ENCODE measurements at places on chromosomes 2 and 18. TPM values are rescaled to one million over a fixed set of nuclear protein-coding genes. Genes with fewer than 3 reads are reported as not detected.

PDE11A gene
- total RNA-seq, result not detected

SLC25A52 gene
- total RNA-seq, result not detected

CDC42EP3 gene
- total RNA-seq, result 60.9 TPM

MALL gene
- not detected for total RNA-seq

LGALSL gene
- total RNA-seq, result not detected

TSN gene
- total RNA-seq, result 52.4 TPM

FABP1 gene
- not detected for total RNA-seq

RAB31 gene
- 1.8 TPM for total RNA-seq

GEN1 gene
- 6.2 TPM for total RNA-seq

POTEE gene
- 0.17 TPM for total RNA-seq

CRYGC gene
- not detected for total RNA-seq

PLB1 gene
- 0.38 TPM for total RNA-seq

DNAH6 gene
- 1.9 TPM for total RNA-seq

MAPRE3 gene
- total RNA-seq, result 3.6 TPM

CAVIN2 gene
- total RNA-seq, result not detected

NT5C1B gene
- not detected for total RNA-seq

UGT1A10 gene
- not detected for total RNA-seq

SCN9A gene
- not detected for total RNA-seq

EDAR gene
- 6.3 TPM for total RNA-seq

SCYGR4 gene
- total RNA-seq, result not detected

ALPI gene
- total RNA-seq, result not detected

NLRC4 gene
- 0.11 TPM for total RNA-seq

DNAH7 gene
- total RNA-seq, result not detected

ZSCAN30 gene
- 16.9 TPM for total RNA-seq

CXCR1 gene
- not detected for total RNA-seq

ASAP2 gene
- total RNA-seq, result not detected

CCDC68 gene
- total RNA-seq, result not detected

TFCP2L1 gene
- total RNA-seq, result not detected

SERPINB12 gene
- not detected for total RNA-seq

IL1R2 gene
- not detected for total RNA-seq

CYP1B1 gene
- 6.4 TPM for total RNA-seq

SCN3A gene
- total RNA-seq, result not detected

ADD2 gene
- 1.1 TPM for total RNA-seq

CNGA3 gene
- total RNA-seq, result not detected

NT5DC4 gene
- total RNA-seq, result not detected

KIF5C gene
- total RNA-seq, result 21.3 TPM

CHRNG gene
- total RNA-seq, result not detected

ACVR2A gene
- total RNA-seq, result 20.7 TPM

PLEKHH2 gene
- 1.2 TPM for total RNA-seq

SLC5A7 gene
- not detected for total RNA-seq

LRRTM4 gene
- total RNA-seq, result not detected

SCRN3 gene
- total RNA-seq, result 15.2 TPM

SIX2 gene
- total RNA-seq, result not detected

All from CD4-positive, alpha-beta memory T cell (primary cell).